ENCODE measurements at places on chromosomes 16 and 17. TPM values are rescaled to one million over a fixed set of nuclear protein-coding genes. Genes with fewer than 3 reads are reported as not detected.
A peak's percentile ranks its signal among the peaks of the same experiment; 100 is the strongest.

- DNase-seq, result no peak
Observed at GRCh38 chr16:55333684-55334083, 9.7 kb downstream of the IRX6 start.

GRCh38 chr16:76059186-76059585, 218.0 kb upstream of the CNTNAP4 start:
- no peak for DNase-seq

The MYH1 gene
- total RNA-seq, result not detected

- DNase-seq, result no peak
Observed at GRCh38 chr17:6109536-6109935, 39.4 kb downstream of the WSCD1 start.

The ZG16B gene
- 1.3 TPM for total RNA-seq

GRCh38 chr17:19270704-19271611, 33.8 kb downstream of the EPN2 start:
- peak; percentile 22 for DNase-seq

GRCh38 chr17:38768417-38768816, 15.9 kb downstream of the PSMB3 start:
- no peak for DNase-seq

DNA sequence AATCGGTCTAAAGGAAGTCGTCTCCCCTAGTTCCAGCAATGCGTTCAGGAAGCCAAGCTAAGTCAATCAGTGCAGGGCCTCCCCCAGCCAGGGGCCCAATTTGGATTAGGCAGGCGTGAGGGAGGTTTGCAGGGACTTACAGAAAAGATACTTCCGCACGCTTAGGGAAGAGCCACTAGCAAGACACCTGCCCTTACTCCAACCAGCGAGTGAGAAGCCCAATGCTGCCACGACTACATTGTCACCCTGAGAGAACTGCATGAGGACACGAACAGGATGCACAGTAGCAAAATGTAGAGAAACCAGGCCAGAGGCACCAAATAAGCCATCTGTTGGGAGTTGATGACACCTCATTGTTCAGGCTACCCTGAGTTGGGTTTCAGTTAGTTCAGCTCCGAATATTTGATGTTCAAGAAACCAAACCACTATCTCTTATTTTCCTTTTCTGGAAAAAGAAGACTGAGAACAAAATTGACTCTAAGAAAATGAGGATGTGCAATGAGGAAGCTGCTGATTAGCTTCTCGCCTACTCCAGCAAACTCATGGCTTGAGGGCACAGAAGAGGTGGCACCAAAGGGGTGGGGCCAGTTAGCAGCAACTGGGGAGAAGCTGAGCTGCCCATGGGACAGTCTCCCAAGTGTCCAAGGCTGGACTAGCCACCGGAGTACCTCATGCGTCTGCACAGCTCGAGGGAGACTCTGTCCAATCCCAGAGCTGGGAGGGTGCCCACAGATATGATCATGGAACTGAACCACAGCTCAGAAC, 29.3 kb downstream of the TK2 start:
- DNase-seq, result no peak

The PRAC2 gene
- total RNA-seq, result not detected

DNA sequence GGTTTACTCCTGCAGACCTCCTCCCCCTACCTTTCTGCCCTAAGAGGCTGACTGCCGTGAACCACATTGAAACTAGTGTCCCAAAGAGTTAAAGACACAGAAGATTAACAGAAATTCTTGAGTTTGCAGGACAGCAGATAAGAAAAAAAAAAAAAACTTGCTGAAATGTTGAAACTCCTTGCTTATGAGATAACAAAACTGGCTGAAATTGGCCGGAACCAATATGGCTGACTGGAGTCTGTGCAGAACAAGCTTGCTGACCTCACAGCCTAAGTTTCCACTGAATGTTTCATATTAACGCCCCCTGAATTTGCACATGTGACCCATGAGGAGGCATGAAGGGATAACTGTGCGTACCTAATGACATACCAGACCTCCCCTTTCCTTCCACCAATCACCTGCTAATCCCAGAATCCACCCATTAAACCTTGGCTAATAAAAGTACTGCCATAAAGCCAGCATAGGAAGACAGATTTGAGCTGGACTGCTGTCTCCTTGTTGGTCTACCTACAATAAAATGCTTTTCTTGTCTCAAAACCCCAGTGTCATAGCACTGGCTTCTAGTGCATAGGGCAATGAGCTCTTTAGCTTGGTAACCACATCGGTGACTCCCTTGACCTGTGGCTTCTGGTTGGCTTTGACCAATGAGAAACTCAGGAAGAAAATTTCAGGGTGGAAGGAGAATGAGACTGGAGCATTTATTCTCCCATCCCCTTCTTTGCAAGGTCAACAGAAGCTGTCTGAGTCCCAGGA, 80.1 kb downstream of the PMP22 start:
- DNase-seq, result no peak

- DNase-seq, result no peak
Observed at GRCh38 chr17:8534498-8535188, 95.9 kb downstream of the MYH10 start.

The SCARF1 gene
- total RNA-seq, result 289 TPM

GRCh38 chr17:53166731-53167130, 656.0 kb upstream of the KIF2B start:
- DNase-seq, result no peak

The WRAP53 gene
- total RNA-seq, result 21.3 TPM

DNA sequence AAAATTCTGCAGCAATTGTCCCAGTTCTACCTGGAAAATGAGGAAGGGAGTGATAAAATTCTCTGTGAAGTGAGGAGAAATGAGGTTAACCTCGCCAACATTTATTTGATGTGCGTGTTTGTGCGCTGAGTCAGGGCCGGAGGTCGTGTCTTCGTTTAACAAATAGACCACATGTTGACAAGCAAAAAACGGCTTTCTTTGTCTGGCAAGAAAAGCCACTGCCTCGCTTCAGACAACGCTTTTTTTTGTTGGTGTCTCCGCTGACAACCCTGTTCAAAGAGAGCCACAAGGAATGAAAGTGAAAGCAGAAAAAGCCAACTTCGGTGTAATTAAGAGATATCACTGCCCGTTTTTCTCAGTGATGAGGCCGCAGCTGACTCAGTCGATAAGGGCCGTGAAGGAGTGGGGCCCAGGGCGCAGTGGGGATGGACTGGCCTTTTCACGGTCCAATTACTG, 510.6 kb downstream of the CDH13 start:
- DNase-seq, result no peak

DNA sequence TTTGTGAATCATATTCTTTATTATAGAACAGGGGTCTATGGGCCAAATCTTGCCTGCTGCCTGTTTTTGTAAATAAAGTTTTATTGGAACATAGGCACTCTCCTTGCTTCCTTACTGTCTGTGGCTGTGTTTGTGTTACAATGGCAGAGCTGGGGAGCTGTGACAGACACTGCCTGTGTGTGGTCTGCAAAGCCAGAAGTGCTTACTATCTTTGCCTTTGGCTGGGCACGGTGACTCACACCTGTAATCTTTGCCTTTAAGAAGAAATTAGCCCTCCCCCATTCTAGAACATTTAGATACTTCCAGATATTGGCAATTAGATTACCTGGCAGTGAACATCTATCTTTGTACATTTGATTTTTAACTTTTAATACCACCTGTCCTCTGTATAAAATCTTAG, 308.3 kb downstream of the FOXL1 start:
- no peak for DNase-seq

- DNase-seq, result no peak
Observed at GRCh38 chr17:76822184-76822778, 45.9 kb upstream of the MGAT5B start.

- DNase-seq, result no peak
Observed at GRCh38 chr17:72385475-72385874, 264.7 kb downstream of the SOX9 start.

DNA sequence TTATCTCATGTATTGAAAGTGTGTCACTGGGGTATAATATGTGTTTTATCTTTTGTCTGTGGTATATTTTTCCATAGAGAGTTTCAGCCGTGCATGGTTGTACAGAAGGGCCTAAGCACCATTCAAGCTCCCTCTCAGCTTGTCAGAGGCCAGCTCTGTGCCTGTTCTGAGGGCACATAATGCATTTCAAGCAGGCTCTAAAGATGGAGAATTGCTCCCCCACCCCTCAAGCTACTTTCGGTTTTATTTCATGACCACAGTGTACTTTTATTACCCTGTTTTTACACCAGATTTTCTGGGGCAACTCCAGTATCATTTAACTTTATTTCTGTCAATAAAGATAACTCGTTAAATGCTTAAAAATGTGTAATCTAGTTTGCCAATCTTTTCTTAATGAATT, 131.7 kb downstream of the SHISA6 start:
- no peak for DNase-seq
